Jurkat, Clone E6-1 (cell line): ENCODE measurements at places on chromosomes 5 and 9.

GRCh38 chr5:54883374-54884194, 101.8 kb downstream of the ESM1 start:
- DNase-seq = no peak

DNA sequence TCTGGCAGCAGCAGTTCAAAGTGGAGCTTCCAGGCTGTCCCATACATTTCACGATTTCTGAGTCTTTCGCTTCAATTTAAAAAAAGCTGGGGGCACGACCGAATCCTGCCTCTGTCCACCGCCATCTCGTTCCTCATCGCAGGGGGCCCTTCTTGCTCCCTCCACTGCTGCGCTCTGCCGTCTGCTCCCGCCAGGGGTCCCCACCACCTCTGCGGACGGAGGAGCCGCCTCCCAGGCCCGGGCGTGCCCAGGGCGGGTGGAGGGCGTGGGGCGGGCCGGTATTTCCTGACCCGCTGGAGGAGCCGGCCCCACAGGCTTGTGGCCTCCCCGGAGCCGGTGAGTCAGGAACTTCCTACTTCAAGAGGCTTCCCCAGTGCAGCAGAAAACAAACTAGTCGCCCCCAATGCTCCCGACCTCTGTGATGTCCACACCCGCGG, 50.4 kb downstream of the USP20 start:
- DNase-seq = no peak

DNA sequence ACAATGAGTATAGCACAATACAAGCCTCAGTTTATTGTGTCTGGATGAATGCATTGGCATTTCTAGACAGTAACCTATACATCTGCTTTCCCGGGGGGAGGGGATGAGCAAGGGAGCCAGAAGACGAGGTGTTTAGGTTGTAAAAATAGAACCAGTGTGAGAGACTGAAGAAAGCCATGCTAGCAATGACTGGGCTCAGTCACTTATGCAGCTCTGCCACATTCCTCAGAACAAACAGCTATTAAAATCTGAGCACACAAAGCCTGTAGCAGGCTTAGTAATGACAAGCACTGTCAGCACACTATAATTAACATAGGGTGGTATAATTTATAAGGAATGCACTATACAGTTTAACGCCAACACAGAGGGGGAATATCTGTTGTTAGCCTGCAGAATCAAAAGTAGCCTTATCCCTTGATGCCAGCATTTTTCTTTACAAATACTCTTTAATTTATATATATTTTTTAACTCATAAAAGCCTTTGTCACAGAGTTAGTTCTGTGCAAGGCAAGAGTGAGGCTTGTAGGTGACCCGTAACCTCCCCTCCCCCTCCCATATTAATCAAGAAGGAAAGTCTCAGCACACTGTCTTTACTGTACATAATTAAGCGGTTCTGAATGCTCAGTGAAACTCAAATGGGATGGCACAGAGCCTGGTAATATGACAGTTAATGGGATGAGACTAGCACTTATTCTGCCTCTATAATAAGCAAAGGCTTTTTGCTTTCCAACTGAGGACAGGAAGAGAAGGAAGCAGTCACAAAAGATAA, 295.4 kb downstream of the CSNK1G3 start:
- no peak for DNase-seq

- DNase-seq = no peak
These were observed 1.1 kb upstream of the FOXB2 start for GRCh38 chr9:77018058-77018968.

GRCh38 chr9:93962017-93962416, 6.9 kb upstream of the BARX1 start:
- no peak for DNase-seq
